ENCODE measurements at places on chromosomes 16 and 17. TPM values are rescaled to one million over a fixed set of nuclear protein-coding genes. Genes with fewer than 3 reads are reported as not detected.

DNA sequence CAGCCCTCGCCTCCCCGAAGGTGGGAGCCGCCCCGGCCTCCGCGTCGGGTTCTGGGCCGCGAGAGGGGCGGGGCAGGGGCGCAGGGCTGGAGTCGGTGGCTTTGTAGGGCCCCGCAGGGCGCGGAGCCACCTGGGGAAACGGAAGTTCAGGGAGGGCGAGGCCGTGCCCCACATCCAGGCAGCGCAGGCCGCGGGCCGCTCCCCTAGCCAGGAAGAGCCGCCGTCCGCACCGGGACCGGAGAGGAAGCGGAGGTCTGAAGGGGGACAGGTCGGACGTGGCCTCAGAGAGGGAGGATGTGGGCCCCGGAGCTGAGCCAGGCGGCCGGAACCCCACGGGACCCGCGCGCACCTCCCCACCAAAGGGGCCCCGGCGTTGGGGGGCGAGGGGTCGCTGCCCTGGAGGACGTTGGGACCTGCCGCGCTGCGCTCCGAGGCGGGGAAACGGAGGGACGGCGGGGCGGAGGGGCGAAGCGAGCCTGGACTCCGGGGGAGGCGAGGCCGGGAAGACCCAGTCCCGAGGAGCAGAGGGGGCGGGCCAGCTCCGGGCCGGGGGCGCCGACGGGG is 482 bp upstream of the SLC16A3 start:
- peak; percentile 92 for DNase-seq

GRCh38 chr17:38353086-38353604 is 1.5 kb downstream of the SOCS7 start:
- DNase-seq, result no peak

DNA sequence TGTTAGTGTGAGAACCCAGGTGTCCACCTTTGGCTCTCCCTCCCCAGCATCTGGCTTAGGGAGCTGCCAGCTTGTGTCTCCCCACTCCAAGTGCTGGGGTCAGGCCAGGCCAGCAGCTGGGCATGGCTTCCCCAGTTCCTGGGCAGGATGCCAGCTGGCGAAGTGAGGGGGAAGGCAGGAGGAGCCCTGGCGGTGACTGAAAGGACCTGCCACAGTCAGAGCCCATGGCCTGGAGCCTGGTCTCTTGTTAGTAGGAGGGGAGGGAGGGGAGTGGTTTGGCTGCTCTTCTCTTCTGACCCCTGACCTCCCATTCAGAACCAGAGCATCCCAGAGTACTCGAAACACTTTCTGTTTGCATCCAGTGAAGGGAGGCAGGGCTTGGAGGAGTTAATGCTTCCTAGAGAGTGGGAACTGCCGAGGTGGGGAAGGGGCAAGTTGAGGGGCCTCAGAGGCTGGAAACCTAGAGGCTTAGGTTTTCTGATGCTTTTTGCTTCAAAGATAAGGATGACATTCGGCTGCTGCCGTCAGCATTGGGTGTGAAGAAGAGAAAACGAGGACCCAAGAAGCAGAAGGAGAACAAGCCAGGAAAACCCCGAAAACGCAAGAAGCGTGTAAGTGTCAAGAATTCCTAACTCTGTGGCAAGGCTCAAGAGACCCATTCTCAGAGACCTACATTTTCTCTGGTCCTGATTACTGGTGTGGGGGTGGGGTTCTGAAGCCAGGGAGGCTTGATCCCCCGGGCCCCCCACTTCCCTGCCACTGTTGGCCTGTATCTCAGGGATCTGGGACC is 772 bp downstream of the CHD3 start:
- peak; percentile 92 for DNase-seq

DNA sequence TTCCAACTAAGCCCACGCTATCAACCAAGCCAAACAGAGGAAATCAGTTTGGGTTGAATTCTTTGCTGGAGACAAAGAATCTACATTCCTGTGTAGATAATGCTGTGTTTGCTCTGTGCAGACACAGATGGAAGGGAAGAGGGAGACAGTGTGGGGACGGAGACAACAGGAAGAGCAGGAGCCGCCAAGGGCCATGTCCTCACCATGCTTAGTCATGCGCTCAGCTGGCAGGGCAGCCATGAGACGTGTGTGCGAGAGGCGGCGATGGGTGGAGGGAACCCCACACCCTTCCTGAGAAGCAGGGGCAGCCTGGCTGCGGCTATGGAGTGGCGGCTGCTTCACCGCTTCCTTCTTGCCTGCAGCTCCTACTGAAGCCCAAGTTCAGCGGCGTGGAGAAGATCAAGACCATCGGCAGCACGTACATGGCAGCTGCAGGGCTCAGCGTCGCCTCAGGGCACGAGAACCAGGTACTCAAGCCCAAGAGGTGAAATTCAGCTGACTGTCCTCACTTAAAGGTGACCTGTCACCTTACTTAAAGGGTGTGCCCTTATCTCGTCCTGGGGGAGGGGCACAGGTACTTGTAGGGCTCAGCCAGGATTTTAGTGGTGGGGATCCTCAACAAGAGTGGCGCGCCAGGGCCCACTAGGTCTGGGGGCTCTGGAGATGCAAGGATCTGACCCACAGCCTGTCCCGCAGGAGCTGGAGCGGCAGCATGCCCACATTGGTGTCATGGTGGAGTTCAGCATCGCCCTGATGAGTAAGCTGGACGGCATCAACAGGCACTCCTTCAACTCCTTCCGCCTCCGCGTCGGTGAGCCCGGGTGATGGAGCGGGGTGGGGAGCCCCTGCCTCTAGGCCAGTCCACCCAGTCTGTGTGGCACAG is 47.5 kb downstream of the ADCY7 start:
- no peak for DNase-seq

GRCh38 chr16:79362300-79362970 is 238.1 kb downstream of the MAF start:
- no peak for DNase-seq

GRCh38 chr17:77942112-77942988 is 16.2 kb upstream of the TNRC6C start:
- DNase-seq, result no peak

DNA sequence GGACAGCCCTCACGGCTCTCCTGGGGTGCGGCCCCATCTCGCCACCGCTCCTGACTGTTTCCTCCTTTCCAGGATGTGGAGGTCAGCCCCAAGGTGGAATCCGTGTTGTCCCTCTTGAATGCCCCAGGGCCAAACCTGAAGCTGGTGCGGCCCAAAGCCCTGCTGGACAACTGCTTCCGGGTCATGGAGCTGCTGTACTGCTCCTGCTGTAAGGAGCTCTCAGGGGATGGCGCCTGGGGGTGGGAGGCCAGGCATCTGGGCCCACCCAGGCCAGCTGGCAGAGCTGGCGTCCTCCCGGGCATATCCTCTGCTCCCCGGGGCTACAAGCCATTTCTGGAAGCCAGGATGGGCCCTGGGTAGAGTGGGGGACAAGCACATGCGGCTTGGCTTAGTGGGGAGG is 13.2 kb downstream of the IL34 start:
- no peak for DNase-seq

DNA sequence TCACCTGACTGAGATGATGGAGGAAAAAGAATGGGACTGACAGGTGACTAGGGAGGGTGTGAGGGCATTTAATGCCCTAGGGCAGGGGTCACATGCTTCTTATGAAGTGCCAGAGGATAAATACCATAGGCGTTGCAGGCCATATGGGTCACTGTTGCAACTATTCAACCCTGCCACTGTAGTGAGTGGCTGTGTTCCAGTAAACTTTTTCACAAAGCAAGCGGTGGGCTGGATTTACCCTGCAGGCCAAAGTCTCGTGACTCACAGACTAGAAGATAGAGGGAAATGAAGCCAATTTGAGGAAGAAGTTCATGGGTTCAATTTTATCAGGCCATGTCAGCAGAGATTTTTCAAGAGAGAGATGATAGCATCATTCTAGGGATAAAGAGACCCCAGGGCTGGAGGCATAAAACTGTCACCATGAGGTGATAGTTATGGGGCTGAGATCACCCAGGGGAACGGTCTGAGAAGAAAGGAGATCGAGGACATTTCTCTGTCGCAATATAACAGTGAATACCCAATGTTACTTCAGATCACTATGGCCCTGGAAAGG is 8.6 kb downstream of the ARHGAP17 start:
- no peak for DNase-seq

- DNase-seq, result no peak
These were observed 662.0 kb downstream of the WWOX start for GRCh38 chr16:78761427-78761826.

- DNase-seq, result peak; percentile 87
These were observed 29.0 kb downstream of the PGS1 start for GRCh38 chr17:78407387-78408000.

DNA sequence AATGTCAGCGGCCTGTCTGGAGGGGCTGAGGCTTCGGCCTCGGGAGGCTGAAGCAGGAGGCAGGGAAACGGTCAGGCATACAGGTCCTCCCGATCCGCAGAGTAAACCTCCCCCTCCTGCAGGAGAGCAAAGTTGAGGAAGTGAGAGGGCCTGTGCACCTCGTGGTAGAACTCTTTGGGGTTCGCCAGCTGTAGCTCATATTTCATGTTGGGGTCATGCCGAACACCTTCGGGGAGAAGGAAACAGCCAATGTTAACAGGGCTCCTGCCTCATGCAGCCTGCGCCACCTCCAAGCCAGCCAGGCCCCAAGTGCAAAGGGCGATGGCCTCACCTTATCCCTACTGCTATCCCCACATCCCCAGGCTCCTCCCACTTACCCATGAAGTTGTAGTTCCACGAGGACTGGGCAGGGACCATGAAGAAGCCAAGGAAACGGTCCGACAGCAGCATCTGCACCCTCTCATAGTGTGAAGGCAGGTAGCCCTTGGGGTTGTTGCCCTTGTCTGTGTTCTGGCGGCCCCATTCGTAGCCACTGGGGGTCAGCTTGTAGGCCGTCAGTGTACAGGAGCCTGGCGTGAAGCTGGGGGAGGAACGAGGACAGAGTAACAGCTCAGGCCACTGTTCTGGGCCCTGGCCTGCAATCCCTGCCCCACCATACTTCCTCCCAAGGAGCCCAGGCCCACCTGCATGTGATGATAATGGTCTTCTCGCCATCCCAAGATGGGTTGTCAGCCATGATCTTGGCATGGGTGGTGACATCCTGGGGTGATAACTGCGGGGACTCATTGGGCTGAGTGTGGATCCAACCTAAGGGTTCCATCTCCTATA is 1.3 kb upstream of the RILP start:
- DNase-seq, result peak; percentile 56

DNA sequence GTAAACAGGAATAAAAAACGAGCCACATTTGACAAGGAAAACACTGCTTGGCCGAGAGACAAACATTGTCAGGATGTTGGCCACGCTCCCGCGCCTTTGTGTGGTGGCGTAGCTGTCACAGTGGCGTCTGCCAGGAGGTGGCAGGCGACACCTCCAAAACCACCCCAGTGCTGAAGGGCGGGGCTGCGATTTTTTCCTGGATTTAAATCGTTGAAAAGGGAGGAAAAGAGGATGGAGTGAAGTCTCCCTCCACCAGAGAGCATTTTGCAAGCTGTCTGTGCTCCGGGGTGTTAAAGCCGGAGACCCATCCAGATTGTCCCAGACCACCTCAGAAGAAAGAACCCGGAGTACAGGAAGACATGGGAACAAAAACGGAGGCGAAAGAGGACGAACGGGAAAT is 12.7 kb downstream of the MRM3 start:
- DNase-seq, result peak; percentile 92

GRCh38 chr17:45759761-45760160 is 24.4 kb upstream of the CRHR1 start:
- DNase-seq, result no peak

DNA sequence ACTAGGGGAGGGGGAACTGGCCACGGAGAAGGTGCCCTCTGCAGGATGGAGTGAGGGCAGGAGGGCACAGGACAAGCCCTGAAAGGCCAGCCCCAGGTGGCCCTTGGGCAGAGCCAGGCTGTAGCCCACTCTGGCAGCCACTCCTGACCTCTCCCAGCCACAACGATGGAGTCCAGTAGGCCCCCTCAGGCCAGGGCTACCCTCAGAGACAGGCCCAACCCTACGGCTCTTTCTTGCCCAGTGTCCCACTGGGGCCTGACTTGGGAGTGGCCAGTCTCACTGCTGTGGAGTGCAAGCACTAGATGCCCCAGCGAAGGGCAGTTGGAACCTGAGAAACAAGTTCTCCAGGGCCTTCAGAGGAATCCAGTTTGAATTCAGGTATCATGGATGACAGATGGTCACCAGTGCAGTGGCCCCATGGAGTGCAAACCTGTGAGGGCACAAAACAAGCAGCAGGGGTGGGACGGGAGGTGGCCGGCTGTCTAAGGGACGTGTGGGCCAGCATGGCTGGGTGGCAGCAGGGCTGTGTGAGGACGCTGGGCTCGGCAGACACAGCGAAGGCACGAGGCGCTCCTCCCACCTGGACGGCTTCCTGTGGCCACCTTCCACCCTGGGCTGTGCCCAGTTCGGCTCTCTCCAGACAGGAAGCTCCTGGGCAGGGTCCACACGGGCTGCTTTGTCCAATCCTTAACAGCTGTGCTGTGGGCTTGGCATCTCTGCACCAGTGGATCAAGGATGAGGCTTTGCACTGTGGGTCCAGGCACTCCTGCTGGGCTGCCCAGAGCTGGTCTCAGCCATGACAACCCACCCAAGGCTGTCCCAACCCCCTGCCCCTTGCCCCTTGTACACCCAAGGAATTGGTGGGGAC is 72.1 kb downstream of the AMFR start:
- DNase-seq, result peak; percentile 34

The FDXR gene
- 9.0 TPM for total RNA-seq

The TAT gene
- total RNA-seq, result not detected

The MEIOB gene
- 0.16 TPM for total RNA-seq

The OR1A1 gene
- not detected for total RNA-seq

The MLX gene
- total RNA-seq, result 38.7 TPM
